AML-193 (cell line): ENCODE measurements at places on chromosomes 3 and 15.

DNA sequence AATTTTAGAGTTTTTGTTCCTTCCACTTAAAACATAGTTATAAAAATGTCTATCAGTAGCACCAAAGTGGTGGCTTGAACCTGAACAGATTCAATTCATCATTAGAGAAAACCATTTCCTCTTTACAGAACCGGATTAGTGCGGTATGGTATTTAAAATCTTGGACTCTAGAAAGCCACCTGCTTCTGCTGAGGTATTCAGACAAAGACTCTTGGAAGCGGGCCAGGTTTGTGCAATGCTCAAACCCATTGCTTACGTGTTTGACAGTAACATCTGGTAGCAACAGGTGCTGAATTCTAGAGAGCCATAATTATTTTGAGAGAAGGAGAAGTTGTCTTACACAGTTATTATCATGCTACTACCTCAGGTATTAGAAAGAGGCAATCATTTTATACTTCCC is 290.5 kb downstream of the NAALADL2 start:
- DNase-seq = no peak

DNA sequence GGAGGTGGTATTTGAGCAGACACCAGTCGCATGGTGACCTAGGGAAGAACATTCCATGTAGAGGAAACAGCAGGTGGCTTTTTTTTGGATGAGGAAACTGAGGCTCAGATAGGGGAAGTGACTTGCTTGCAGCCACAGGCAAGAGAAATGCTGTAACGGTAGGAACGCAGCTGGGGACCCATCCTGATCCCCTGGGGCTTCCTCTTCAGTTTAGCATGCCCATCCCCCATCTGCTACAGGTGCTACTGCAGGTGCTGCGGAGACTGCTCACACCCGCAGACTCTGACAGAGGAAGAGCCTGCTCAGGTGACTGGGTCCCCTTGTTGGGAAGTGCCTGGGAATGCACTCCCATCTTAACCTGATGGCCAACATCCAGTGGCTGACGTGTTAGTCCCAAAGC is 55.4 kb upstream of the SEC13 start:
- no peak for DNase-seq

GRCh38 chr3:172626021-172626640 is 84.7 kb downstream of the NCEH1 start:
- DNase-seq = no peak

- DNase-seq = no peak
Measured at GRCh38 chr3:125194849-125195601, 17.5 kb downstream of the SLC12A8 start.

- peak; percentile 59 for DNase-seq
Measured at GRCh38 chr3:129441215-129441614, 1.2 kb downstream of the IFT122 start.

DNA sequence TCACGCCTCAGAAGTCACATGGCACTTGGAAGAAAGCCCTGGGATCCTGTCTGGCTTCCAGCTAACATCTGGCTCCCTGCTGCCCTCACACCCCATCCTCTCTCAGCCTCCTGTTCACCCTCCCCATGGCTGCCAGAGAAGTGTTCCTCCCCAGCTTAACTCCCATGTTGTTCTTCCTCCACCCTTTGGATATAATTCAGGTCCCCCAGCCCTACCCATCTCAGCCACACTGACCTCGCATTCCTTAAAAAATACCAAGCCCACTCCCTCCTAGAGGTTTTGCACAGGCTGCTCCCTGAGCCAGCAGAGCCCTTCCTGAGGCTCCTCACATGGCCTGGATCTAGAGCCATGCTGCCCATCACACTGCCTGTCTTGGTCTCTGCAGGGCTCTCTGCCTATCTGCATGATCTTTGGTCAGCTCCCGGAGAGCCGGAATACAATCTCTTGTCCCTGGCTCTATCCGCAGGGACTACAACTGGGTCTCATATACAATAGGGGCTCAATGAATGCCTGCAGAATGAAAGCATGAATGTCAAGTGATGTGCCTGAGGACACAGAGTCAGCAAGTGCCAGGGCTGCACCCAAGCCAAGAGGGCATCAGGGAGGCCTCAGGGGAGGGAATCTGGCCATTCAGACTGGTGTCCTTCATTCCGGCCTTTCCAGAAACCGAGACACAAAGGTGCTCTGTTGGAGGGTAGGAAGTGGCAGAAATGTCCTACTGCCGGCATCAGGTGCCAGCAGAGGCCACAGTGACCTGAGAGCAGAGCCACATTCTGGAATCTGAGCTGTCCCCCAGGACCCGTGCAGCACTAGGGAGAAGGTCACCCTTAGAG is 3.8 kb upstream of the TKT start:
- no peak for DNase-seq
